Stimulated activated CD4-positive, alpha-beta T cell treated with anti-CD3 and anti-CD28 coated beads, TNF-alpha, amount 100 ng/mL, for 1 hour (primary cell): ENCODE measurements at places on chromosomes 1 and 21.

DNA sequence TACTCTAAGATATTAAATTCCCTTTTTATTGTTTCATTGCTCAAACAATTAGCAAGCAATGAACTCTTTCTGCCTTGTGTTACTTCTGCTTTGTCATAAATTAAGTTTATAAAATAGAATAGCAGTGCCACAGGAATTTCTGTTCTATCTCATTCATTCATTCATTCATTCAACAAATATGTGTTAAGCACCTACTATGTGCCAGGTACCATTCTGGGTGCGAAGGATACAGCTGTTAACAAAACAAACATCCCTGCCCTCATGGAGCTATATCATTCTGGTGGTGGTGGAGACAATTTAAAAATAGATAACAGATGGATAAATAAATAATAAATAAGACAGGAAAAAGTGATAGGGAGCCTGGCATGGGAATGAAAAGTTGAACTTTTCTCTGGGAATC is 34.5 kb upstream of the AHCYL1 start:
- DNase-seq: no peak

GRCh38 chr1:52709016-52709415 is 10.9 kb upstream of the COA7 start:
- no peak for DNase-seq

DNA sequence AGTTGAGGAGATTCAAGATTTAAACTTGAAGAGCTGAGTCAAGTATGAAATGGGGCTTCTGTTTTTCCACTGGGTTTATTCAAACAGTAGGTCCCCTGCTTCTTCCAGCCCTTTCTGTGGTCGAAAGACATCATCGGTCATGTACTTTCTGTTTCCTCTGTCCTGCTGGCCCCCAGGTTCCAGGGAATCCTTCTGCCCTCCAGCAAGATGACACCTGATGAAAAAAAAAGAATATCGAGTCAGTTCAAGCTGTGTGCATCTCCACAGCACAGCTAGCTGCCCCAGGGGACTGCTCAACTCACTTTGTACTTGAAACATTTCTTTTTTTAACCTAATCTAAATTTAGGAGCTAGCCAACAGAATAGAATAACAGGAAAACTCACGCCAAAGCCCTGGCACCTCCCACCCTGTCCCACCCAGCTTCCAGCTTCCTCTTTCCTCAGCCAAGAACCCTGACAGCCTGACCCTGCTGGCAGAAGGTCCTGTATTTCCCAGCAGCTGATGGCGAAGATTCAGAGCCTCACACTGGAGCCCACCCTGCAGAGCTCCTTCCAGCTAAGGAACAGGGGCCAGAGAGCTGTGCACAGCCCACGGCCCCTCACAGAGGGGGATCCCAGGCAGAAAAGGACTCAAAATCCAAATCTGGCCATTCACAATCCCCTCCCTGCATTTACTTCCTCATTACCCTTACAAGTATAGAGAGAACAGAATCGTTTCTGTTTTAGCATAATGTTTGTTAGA is 176.5 kb downstream of the PSMG1 start:
- no peak for DNase-seq

DNA sequence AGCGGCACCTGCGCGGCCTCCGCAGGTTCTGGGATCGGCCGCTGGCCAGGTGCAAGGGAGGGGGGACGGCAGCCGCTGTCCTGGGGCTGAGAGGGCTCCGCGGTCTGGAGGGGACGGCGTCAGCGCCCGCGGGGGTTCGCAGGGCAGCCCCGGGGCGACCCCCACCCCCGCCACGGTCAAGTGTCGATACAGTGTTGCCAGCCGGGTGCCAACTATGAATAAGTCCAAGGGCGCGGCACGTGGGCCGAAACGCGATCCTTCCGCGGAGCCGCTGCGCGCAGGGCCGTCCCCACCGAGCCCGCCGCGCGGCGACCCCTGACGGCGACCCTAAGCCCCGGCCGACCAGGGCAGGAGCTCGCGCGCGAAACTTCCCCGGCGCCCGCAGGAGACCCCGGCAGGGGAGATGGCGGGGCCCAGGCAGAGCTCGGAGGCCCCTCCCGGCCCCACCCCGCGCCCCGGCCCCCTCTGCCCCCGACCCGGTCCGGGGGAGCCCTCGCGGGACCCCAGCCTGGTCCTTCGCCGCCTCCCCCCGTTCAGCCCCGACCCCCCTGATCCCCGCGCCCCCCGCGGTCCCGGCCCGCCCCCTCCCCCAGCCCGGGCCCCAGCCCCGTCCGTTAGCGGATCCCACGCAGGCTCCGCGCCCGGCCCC is 586 bp upstream of the AGPAT3 start:
- no peak for DNase-seq

GRCh38 chr21:25885880-25886279 is 151.1 kb downstream of the GABPA start:
- no peak for DNase-seq

GRCh38 chr21:42010507-42011495 is 641 bp upstream of the ZBTB21 start:
- no peak for DNase-seq

DNA sequence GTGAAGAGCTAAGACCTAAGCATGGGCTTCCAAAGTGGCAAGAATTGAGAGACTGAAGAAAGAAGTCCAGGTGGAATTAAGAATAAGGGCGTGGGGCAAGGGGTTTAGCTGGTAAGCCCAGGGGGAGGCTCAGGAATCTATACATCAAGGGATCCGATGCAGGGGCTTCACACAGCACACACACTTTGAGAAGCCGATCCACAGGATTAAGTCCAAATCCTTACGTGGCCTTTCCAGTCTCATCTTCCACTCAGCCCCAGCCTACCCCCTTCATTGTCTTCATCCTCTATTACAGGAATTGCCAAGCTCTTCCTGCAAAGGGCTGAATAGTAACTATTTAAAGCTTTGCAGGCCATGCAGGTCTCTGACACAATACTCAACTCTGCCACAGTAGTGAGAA is 101.3 kb downstream of the TGFBR3 start:
- DNase-seq: no peak

GRCh38 chr1:43034778-43035177 is 76.1 kb upstream of the SLC2A1 start:
- DNase-seq: no peak

- DNase-seq: no peak
Observed at GRCh38 chr1:117630423-117630998, 24.7 kb downstream of the TENT5C start.
